ENCODE measurements at places on chromosomes 16 and 17.
A peak's percentile ranks its signal among the peaks of the same experiment; 100 is the strongest.

GRCh38 chr17:51046046-51046445 is 74.6 kb downstream of the SPAG9 start:
- DNase-seq, result peak; percentile 23

- DNase-seq, result no peak
Observed at GRCh38 chr17:76500074-76500746, 1.0 kb downstream of the RHBDF2 start.

GRCh38 chr16:77868478-77868877 is 80.1 kb downstream of the VAT1L start:
- no peak for DNase-seq

- DNase-seq, result no peak
Observed at GRCh38 chr16:64589836-64590235, 532.0 kb downstream of the CDH11 start.

DNA sequence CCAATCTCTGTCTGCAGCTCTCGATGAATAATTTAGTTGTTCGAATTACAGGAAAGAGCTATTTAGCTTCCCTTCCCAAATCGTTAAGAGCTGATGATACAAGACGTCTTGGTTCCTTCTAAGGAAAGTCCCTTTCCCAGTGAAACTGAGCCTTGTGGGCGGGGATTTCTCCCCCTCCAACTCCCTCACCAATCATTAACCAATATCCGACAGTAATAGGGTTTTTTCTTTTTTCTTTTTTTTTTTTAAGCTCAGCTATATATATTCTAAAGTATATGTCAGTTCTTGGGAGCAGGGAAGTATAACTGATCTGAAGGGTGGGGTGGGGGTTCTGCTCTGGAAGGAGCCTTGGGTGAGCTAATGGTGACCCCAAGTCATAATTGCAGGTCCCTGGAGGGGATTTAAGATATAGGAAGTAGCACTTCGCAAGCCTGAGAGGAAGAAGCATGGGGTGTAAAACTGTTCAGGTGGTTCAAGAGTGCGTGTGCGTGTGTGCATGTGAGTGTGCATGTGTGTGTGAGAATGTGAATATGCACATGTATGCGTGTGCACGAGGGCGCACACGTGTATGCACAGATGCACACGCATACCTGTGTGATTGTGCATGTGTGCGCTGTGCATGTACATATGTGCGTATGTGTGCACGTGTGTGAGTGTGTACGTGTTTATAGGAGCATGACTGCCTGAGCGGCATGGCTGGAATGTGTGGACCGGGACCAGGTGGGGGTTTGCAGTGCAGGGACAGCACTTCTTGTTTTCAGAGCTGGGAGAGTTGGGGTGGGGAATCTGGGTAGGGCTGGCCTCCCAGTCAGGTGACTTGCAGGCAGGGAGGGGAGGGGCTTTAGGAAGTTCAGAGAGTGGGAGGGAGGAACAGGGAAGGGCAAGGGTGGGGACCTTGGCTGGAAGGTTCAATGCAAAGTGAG is 42.7 kb downstream of the SOCS3 start:
- DNase-seq, result no peak

GRCh38 chr16:24381470-24382118 is 125.5 kb downstream of the CACNG3 start:
- DNase-seq, result no peak

DNA sequence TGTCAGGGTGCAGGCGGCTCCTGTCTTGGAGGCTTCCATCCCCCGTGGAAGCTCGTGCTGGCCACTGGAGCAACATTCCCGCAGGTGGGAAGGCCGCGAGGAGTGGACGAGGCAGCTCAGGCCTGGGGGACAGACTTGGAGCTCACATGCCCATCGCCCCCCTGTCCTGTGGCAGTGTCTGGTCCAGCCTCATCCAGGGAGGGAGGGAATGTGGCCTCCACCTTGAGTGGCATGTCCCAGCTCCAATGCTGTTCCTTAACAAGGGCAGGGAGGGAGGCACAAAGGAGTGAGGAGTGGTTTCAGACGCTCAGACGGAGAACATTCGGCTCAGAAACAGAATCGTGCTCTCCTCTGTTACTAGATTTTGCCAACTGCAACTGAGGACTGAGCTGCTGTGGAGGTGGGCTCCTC is 159.4 kb upstream of the CHMP6 start:
- DNase-seq, result no peak

DNA sequence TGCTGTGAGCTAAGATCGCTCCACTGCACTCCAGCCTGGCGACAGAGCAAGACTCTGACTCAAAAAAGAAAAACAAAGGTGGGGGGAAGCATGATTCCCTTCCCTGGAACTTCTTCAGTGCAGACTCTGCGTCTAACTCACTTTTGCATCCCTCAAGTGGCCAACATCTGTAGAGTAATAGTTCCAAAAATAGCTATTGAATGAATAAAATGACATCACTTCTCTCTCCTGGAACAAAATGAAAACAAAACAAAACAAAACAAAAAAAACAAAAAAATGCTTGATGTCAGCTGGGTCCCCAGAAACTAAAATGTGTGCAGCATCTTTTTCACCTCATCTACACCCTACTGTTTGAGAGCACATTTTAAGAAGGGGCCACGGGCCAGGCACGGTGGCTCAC is 197.7 kb upstream of the NOG start:
- DNase-seq, result no peak

DNA sequence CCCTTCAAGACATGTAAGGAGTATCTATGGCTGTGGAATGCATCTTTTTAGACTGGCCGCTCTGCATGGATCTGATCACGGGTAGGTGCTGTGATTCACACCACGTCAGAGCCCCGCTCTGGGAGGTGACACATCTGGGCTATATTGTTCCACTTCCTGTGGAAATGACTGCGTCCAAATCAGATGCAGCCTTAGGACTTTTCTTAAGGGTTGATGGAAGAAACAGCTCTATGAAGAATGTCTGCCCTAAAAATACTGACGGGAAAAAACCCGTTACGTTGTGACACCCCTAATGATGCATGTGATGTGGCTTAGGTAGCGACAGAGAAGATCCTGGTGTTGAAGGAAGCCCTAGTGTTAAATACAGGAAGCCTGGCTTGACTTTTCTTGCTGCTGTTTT is 12.2 kb downstream of the BANP start:
- DNase-seq, result no peak

DNA sequence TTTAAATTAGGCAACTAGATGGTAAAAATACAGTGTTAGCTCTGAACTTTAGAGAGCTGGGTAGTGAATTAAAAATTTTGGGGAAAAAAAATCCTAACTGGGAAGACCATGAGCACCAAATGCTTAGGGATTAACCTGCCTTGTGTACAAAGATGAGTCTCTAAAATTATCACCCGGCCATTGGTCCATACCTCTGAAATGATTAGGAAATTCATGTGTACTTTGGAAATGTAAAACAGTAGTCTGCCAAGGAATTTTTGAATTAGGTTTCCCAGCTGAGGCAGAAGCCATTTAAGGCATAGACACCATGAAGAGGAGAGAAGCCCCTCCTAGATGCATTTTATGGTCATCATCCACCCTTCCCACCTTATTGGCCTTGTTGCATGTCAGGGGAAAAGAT is 670.5 kb upstream of the SALL1 start:
- no peak for DNase-seq

- no peak for DNase-seq
Observed at GRCh38 chr16:16909126-16909525, 530.2 kb downstream of the NPIPA7 start.

DNA sequence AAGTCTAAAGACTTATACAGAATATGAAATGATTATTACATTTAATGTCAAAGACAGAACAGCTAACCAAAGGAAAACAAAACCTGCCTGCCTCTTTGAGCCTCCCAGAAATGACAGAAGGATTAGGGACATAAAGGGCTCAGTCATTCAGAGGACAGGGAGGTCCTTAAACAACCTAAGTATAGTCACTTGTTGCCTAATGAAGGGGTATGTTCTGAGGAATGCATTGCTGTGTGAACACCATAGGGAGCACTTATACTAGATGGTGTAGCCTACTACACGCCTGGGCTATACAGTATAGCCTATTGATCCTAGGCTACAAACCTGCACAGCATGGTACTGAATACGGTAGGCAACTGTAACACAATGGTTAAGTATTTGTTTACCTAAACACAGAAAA is 106.4 kb downstream of the PARN start:
- no peak for DNase-seq

DNA sequence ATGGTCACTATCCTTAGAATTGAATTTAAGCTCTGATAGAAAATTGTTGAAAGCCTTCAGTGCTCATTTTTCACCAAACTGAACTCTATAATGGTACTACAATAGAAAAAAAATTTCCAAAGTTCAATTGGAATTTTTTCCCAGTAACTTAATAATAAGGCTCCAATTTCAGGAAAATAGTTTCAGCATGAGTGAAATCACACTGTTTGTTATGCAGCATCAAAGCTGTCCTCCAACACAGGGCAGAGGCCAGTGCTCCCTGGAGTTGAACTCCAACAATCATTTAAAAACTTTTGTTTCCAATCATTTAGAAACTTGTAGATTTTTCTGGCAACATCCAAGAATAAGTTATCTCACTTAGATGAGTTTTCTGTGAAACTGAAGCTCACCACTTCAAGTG is 103.1 kb upstream of the HSBP1 start:
- DNase-seq, result no peak

- DNase-seq, result no peak
Observed at GRCh38 chr16:10100829-10101228, 81.4 kb downstream of the GRIN2A start.

- DNase-seq, result no peak
Observed at GRCh38 chr17:34895383-34895782, 65.9 kb downstream of the CCT6B start.

- DNase-seq, result no peak
Observed at GRCh38 chr17:80561541-80562114, 17.0 kb downstream of the RPTOR start.

DNA sequence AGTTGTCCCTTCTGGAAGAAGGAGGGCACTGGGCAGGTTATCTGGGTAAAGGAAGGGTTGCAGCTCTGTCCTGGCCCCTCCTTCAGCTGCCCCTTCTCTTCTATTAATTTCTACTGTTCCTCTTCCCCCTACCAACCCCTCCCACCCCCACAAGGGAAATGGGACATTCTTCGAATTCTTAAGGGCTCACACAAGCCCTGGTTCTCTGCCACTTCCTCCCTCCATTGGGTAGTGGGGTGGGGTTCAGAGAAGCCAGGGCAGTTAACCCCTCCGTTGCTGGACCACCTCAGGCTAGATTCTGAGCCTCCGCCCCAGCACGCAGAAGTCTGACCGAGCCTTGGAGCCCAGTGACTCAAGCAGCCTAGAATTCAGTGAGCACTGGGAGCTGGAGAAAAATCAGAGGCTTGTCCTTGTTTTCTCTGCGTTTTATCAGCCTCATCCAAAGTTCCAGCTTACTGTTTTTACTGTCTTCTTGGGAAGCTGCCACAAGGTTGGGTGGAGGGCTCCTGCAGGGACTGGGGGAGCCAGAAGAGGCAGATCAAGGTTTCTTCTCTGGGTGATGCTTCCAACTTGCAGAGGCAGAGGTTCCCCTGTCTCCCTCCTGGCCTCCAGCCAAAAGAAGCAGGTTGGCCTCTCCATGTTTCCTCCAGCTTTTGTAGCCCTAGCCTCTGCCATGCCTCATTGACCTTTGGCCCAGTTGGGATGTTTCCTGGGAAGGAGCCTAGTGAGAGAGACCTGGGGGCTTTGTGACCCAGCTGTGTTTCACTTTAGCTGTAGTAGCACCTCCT is 10.2 kb downstream of the LASP1 start:
- DNase-seq, result no peak

DNA sequence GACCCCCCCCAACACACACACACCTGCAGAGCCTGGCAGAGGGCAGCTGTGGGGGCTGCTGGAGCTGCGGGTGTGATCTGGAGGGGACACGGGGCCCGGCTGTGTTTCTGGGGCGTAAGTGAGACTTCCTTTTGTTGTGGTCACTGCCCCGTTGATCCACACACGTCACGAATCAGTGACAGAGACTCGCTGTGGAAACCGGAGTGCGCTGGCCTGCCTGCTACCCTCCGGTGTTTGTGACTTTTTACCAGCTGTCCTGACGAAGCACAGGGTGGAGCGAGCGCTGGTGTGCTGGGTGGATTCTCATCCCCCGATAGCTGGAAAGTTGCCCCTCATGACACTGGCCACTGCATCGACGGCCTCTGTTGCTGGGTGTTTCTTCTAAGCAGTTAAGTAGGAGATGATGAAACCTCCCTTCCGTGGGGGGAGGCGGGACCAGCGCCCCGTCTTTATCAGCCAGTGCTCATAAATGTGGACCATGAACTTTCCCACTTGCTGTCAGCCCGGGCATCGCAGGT is 2.3 kb downstream of the METRNL start:
- no peak for DNase-seq

DNA sequence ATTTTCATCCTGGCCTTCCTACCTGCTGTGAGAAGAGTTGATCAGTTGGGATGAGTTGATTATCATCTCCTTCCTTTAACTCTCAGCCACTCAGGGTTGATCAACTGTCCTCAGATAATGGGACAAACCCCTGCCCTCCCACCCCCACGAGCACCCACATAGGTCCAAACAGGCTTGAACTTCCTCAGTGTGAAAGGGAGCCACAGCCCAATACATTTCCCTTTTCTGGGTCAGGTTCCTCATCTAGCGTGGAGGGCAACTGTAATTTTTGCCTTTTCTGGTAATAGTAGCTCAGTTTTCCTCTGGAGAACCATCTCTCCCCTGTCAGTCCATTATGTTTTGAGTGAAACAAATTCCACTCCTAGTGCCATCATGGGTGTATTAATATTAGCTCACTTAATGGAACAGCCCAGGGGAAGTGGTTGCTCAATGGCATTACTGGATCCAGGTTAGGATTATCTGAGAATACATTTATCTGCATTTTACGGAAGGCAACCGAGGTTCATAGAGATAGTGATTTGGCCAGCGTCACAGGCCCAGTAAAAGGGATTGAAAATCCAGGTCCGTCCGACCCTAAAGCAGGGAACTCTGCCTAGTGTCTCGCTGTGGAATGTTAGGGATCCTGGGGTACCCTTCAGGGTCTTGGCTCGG is 476 bp upstream of the LPCAT2 start:
- DNase-seq, result no peak

DNA sequence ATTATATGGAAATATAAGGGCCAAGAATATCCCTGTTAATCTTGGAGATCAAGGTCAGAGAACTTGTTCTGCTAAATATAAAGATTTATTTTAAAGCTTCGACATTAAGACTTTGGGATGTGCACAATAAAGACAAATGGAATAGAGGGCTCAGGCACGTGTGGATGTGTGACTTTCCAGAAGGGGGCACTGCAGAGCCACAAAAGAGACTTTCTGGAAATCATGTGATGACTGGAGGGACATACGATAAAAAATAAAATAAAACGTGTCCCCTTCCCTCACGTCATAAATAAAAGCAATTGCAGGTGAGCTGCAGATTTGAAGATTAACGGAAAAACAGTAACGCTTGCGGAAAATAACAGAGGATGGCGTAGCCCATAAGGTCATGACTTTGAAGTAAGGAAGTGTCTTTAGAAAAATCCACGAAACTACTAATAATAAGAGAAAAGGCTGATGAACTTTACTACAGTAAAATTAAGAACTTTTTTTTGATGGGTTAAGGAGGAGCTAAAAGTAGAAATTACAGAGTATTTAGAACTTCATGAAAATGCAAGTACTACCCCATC is 9.4 kb upstream of the ENGASE start:
- DNase-seq, result no peak

DNA sequence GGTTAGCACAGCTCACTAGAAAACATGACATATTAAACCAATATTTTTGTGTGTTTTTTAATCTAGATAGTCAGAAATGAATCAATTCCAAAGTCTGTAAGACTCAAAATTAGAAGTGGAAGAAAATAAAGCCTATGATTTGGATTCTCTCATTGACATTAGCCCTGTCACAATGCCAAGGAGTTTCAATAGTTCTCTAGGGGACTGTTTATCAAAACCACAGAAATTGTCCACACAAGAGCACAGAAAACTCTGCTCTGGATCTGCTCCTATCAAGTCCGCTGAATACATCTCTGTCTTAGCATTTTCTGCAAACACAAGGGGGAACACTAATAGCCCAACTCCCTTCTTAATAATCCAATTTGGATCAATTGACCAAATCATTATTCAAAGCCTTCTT is 152.0 kb downstream of the HS3ST3B1 start:
- DNase-seq, result no peak
